ENCODE measurements at places on chromosomes 16 and 17. TPM values are rescaled to one million over a fixed set of nuclear protein-coding genes. Genes with fewer than 3 reads are reported as not detected.

Gene PLEKHG4
- total RNA-seq: 3.6 TPM

Gene ZNF764
- total RNA-seq: 13.8 TPM

Gene NLRC5
- total RNA-seq: 6.4 TPM

Gene TADA2A
- 18.3 TPM for total RNA-seq

Gene ZFP90
- total RNA-seq: 13.4 TPM

GRCh38 chr17:60630352-60630751, 30.4 kb downstream of the PPM1D start:
- H3K27me3 ChIP-seq: no peaks in the 10 kb centered on the region
- H3K4me1 ChIP-seq: no peaks in the 10 kb centered on the region
- no peaks in the 10 kb centered on the region for H3K36me3 ChIP-seq
- H3K4me3 ChIP-seq: no peak overlapping the region
- H3K27ac ChIP-seq: no peak overlapping the region

DNA sequence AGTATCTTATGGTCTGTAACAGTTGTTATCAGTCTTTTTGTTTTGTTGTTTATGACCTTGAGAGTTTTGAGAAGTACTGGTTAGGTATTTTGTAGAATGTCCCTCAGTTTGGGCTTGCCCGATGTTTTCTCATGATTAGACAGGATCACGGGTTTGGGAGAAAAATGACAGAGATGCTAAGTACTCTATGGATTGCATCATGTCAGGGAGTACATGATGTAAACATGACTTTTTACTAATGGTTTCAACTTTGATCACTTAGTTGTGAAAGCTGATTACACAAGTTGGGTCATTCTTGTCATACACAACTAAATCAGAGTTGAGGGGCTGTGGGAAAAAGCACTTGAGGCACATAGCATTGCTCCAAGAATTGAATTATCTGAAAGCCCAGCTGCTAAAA, 94.7 kb upstream of the SIAH1 start:
- no peaks in the 10 kb centered on the region for H3K36me3 ChIP-seq
- H3K27me3 ChIP-seq: no peaks in the 10 kb centered on the region
- no peak overlapping the region for H3K4me3 ChIP-seq
- no peak for DNase-seq

GRCh38 chr17:65314212-65314611, 177.0 kb downstream of the RGS9 start:
- no peaks in the 10 kb centered on the region for H3K27me3 ChIP-seq
- no peak for DNase-seq
- no peak overlapping the region for H3K4me3 ChIP-seq
- no peak overlapping the region for H3K27ac ChIP-seq
- peaks cover 10% of the 10 kb centered on the region for H3K4me1 ChIP-seq
- no peaks in the 10 kb centered on the region for H3K36me3 ChIP-seq

DNA sequence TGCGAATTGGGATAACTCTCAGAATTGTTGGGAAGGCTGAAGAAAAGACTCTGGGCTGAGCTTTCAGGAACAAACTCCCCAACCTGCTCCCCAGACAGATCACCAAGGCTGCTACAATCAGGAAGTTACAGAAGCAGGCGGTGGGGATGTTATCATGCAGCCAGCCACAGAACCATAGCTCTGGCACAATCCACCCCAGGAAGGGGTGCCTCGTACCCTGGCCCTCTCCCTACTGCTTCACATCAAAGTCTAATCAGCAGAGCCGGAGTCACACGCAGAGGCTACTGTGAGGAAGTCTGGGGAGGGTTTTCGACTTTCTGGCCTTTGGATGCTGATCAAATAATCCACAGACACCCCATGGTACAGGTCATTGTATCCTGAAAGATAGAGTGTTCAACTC, 86.8 kb downstream of the NTN1 start:
- DNase-seq: no peak
- no peaks in the 10 kb centered on the region for H3K4me1 ChIP-seq
- no peak overlapping the region for H3K4me3 ChIP-seq
- H3K27ac ChIP-seq: no peak overlapping the region
- no peaks in the 10 kb centered on the region for H3K27me3 ChIP-seq
- H3K36me3 ChIP-seq: no peaks in the 10 kb centered on the region

DNA sequence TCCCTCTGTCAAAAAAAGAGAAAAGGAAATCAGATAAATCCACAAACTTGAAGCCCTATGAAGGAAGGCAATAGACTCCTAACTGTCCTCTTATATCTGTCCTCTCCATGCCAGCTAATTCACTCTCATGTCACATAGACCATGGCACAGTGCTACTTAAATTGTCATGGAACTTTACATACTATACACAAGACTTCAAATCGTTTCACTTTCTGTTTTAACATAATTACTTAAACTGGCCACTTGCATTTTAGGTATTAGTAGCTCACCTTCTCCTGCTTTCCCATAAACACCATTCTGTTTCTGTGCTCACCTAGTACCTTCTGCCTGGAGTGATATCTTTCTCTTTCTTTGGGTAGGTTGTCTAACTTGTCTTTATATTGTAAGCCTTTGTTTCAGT, 816.7 kb upstream of the KIF2B start:
- no peak overlapping the region for H3K27ac ChIP-seq
- no peaks in the 10 kb centered on the region for H3K4me1 ChIP-seq
- H3K27me3 ChIP-seq: no peaks in the 10 kb centered on the region
- DNase-seq: no peak

GRCh38 chr16:10988879-10989278, 44.5 kb downstream of the CLEC16A start:
- H3K36me3 ChIP-seq: no peaks in the 10 kb centered on the region
- H3K27ac ChIP-seq: no peak overlapping the region
- peaks cover 8% of the 10 kb centered on the region for H3K4me1 ChIP-seq
- no peaks in the 10 kb centered on the region for H3K27me3 ChIP-seq
- no peak overlapping the region for H3K4me3 ChIP-seq

- H3K36me3 ChIP-seq: no peaks in the 10 kb centered on the region
- H3K4me3 ChIP-seq: no peak overlapping the region
- no peaks in the 10 kb centered on the region for H3K27me3 ChIP-seq
- no peak for DNase-seq
Observed at GRCh38 chr16:4117250-4117578, 972 bp upstream of the ADCY9 start.

DNA sequence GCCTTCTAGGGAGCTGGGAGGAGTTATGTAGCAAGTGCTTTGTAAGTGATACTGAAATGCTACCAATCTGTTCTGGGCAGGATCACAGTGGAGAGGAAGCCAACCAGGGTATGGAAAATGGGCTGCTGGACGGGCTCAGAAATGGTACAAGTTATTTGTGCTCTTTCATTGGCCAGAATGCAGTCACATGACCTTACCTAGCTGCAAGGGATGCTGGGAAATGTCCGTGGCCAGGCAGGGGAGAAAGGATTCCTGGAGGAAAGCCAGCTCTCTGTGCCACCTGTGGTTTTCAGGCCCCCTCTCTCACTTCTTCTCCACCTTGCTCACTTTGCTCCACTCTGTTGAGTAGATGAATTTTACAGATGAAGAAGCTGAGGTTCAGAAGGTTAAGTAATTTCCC, 4.8 kb downstream of the EEF2K start:
- no peaks in the 10 kb centered on the region for H3K36me3 ChIP-seq
- H3K4me1 ChIP-seq: peaks cover 6% of the 10 kb centered on the region
- H3K27me3 ChIP-seq: no peaks in the 10 kb centered on the region
- H3K4me3 ChIP-seq: no peak overlapping the region

- H3K36me3 ChIP-seq: no peaks in the 10 kb centered on the region
- H3K27me3 ChIP-seq: no peaks in the 10 kb centered on the region
- peaks cover 57% of the 10 kb centered on the region for H3K4me1 ChIP-seq
- peak overlapping the region; percentile 82 for H3K27ac ChIP-seq
- no peak for DNase-seq
Observed at GRCh38 chr17:27531469-27531961, 75.3 kb downstream of the KSR1 start.

GRCh38 chr16:3065742-3066439, 451 bp downstream of the IL32 start:
- no peak overlapping the region for H3K4me3 ChIP-seq
- no peaks in the 10 kb centered on the region for H3K36me3 ChIP-seq
- peaks cover 5% of the 10 kb centered on the region for H3K4me1 ChIP-seq
- H3K27ac ChIP-seq: peak overlapping the region; percentile 89
- no peaks in the 10 kb centered on the region for H3K27me3 ChIP-seq
- DNase-seq: no peak

GRCh38 chr16:35525979-35526590, 2066.7 kb downstream of the TP53TG3F start:
- no peaks in the 10 kb centered on the region for H3K4me1 ChIP-seq
- no peak for DNase-seq
- H3K27ac ChIP-seq: no peak overlapping the region
- no peak overlapping the region for H3K4me3 ChIP-seq

DNA sequence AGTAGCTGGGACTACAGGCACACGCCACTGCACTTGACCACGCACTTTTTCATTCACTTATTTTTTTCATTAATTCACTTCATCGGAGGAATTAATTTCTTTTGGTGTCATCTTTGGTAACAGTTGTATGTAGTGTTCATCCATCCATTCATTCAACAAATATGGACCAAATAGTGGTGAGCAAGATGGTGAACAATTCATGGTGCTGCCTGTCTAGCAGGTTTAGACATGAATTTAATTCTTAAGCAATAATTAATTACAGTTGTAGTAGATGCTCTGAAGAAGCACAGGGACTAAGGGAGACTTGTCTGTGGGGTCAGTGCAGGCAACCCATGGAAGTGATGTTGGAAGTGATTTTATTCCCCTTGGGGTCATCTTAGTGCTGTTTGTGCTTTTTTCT, 22.4 kb downstream of the GDE1 start:
- H3K27ac ChIP-seq: no peak overlapping the region
- H3K36me3 ChIP-seq: no peaks in the 10 kb centered on the region
- H3K4me1 ChIP-seq: no peaks in the 10 kb centered on the region
- no peak for DNase-seq
- no peak overlapping the region for H3K4me3 ChIP-seq
- H3K27me3 ChIP-seq: no peaks in the 10 kb centered on the region

DNA sequence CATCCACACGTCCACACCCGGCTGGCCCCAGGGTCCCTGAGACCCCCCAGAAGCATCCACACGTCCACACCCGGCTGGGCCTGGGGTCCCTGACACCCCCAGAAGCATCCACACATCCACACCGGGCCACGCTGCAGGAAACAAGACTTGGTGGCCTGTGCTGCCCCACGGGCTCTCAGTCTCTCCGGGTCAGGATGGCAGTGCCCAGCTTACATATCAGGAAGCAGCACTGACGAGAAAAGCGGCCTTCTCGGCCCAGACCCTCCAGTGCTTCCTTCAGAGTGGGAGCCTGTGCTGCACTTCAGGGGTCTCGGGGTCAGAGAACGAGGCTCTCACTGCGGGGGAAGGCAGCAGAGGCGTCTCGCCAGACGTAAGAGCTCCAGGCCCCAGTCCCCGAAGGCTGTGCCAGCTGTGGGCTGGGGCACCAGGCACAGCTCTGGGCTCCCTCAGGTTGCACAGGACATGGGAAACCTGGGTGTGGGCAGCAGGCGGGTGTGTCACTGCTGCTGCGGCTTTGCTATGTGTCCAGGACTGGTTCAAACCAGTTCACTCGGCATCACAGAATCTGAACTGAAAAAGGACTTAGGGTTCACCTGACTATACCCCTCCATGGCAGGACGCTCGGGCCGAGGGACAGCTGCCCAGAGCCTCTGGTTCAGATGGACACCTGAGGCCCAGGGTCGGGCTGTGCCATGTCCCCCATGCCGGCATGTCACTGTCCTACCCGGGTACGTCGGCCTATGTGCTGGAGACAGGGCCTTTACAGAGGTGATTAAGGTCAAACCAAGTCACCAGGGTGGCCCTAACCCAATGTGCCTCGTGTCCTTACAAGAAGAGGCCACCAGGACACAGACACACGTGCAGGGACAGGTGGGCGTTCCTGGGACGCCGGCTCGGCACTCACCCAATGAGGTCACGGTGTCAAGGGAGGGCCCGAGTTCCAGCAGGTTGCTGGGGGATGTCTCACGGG, 40.2 kb upstream of the CHMP6 start:
- DNase-seq: no peak
- no peak overlapping the region for H3K27ac ChIP-seq
- H3K27me3 ChIP-seq: no peaks in the 10 kb centered on the region
- no peaks in the 10 kb centered on the region for H3K4me1 ChIP-seq
- no peak overlapping the region for H3K4me3 ChIP-seq
- H3K36me3 ChIP-seq: no peaks in the 10 kb centered on the region

DNA sequence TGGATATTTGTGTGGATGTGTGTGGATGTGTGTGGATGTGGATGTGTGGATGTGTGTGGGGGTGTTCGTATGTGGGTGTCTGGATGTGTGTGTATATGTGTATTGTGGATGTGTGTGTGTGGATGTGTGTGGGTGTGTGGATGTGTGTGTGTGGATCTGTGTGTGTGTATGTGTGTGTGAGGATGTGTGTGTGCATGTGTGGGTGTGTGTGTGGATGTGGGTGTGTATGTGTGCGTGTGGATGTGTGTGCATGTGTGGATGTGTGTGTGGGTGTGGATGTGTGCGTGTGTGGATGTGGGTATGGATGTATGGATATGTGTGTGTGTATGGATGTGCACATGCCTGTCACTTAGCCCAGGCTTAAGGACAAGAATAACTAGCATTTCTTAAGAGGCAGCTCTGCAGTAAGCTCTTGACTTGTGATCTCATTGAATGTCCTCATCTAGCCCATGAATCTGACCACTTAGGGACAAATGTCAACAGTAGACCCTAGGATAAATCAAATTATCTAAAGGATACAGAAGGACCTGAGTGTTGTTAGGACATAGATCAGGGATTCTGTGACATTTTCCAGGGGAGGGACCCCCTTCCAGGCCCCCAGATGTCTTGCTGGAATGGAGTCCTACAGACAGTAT, 83.5 kb downstream of the BMERB1 start:
- no peak overlapping the region for H3K4me3 ChIP-seq
- no peak for DNase-seq
- peaks cover 6% of the 10 kb centered on the region for H3K4me1 ChIP-seq

Data from hepatocyte (in vitro differentiated cells).